ENCODE measurements at places on chromosomes 16 and 17. TPM values are rescaled to one million over a fixed set of nuclear protein-coding genes. Genes with fewer than 3 reads are reported as not detected.
A peak's percentile ranks its signal among the peaks of the same experiment; 100 is the strongest.

Gene BRIP1
- total RNA-seq: 0.80 TPM

Gene FZD2
- total RNA-seq: not detected

Gene ZNF385C
- 0.48 TPM for total RNA-seq

Gene CPHXL2
- not detected for total RNA-seq

Gene TBC1D28
- total RNA-seq: not detected

Gene ARL5C
- not detected for total RNA-seq

Gene CD300LB
- total RNA-seq: not detected

Gene RCVRN
- total RNA-seq: not detected

Gene C17orf67
- not detected for total RNA-seq

Gene G6PC1
- total RNA-seq: 0.32 TPM

Gene NFATC3
- total RNA-seq: 55.4 TPM

GRCh38 chr17:34133350-34133749 lies 121.7 kb upstream of the CCL2 start:
- no peak overlapping the region for H3K27ac ChIP-seq
- H3K27me3 ChIP-seq: no peaks in the 10 kb centered on the region
- H3K4me1 ChIP-seq: no peaks in the 10 kb centered on the region
- DNase-seq: no peak

DNA sequence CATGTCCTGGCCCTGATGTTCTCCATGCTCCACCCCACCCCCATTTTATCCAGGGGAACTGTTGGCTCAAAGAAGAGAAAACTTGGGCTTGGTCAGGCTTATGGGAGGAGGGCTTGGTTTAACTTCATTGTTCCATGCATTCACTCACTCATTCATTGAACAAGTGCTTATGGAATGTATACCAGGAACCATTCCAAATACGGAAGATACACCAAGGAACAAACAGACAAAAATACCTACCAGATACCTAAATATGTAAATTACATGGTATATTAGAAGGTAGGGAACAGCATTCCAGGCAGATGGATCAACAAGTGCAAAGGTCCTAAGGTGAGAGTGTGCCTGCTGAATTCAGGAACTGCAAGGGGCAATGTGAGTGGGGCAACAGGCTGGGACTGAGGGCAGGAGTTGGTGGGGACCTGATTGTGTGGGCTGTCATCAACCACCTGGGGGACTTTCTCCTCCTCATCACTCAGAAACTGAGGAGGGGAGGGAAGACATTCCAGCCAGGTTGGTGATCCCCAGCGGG lies 39.9 kb downstream of the RAI1 start:
- no peak for DNase-seq
- no peaks in the 10 kb centered on the region for H3K27me3 ChIP-seq
- peaks cover 6% of the 10 kb centered on the region for H3K4me1 ChIP-seq
- no peak overlapping the region for H3K27ac ChIP-seq
- H3K4me3 ChIP-seq: no peak overlapping the region
- no peaks in the 10 kb centered on the region for H3K36me3 ChIP-seq

DNA sequence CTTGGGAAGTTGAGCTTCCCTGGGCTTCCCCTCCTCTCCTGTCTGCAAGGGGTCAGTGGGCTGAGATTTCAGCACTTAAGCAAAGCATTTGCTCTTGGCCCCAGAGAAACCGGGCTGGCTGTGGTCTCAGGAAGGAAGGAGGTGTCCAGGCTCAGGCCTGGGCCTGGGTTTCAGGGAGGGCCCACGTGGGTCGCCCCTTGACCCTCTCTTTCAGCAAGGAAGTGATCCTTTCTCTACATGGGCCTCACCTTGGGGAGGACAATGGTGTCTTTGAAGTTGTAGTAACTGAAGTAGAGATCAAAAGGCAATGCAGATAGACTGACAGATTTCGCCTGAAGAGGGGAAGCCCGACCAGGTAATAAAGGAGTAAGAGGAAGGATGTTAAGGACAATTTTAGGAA lies 2.7 kb downstream of the NOD2 start:
- no peak for DNase-seq
- no peaks in the 10 kb centered on the region for H3K27me3 ChIP-seq
- H3K4me3 ChIP-seq: no peak overlapping the region
- H3K36me3 ChIP-seq: no peaks in the 10 kb centered on the region

- DNase-seq: no peak
- H3K36me3 ChIP-seq: no peaks in the 10 kb centered on the region
- no peaks in the 10 kb centered on the region for H3K4me1 ChIP-seq
- H3K27ac ChIP-seq: no peak overlapping the region
Measured at GRCh38 chr17:68969101-68969500, 13.9 kb upstream of the ABCA8 start.

GRCh38 chr17:50274142-50274896 lies at the start of gene TMEM92:
TMEM92 (plus strand) TSS chr17:50274466; CDS start chr17:50274502, 36 bp downstream.
- H3K36me3 ChIP-seq: no peaks in the 10 kb centered on the region
- DNase-seq: peak; percentile 81
- H3K27me3 ChIP-seq: peaks cover 11% of the 10 kb centered on the region

DNA sequence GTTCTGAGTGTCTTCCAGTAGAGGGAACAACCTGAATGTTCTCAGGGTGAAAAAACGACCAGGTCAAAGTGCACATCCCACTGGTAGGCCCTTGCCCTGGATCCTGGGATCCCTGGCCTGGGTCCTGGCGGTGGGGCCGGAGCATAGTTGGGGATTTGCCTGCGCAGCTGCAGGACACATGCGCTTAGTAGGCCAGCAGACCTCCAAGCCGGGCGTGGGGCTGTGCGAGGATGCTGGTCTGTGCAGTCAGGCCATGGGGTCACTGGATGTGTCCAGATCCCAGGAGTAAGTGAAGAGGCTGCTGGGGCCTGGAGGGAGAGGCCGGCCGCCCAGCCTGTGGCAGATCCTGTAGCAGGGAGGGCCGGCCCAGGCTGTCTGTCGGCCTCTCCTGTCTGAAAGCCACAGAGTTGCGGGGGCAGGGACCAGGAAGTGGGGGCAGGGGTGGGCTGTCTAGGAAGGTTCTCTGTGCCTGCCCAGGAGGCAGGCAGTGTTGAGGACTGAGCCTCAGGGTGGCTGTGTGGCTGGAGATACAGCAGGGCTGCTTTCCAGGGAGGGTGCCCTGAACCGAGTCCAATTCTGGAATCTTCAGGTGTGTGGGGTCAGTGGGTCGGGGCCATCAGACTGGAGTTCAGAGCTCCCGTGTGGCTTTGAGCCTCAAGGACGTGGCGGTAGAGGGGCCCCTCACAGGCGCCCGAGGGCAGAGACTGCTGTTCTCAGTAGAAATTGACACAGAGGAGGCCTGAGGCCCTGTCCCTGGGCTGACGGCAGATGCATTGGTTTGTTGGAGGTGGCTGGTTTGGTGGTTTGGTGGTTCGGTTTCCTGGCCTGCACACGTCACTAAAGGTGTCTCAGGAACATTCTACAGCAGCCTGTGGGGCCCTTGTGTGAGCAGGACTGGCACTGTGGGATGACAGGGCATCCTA lies 17.2 kb upstream of the NUDT16L1 start:
- peaks cover 4% of the 10 kb centered on the region for H3K36me3 ChIP-seq
- no peak overlapping the region for H3K4me3 ChIP-seq
- peak overlapping the region; percentile 6 for H3K27ac ChIP-seq
- H3K4me1 ChIP-seq: peaks cover 23% of the 10 kb centered on the region
- peak; percentile 46 for DNase-seq
- H3K27me3 ChIP-seq: no peaks in the 10 kb centered on the region

- H3K4me1 ChIP-seq: peaks cover 5% of the 10 kb centered on the region
- no peak overlapping the region for H3K27ac ChIP-seq
- DNase-seq: no peak
- H3K36me3 ChIP-seq: no peaks in the 10 kb centered on the region
- no peaks in the 10 kb centered on the region for H3K27me3 ChIP-seq
- H3K4me3 ChIP-seq: no peak overlapping the region
Measured at GRCh38 chr17:70078549-70078948, 3.5 kb downstream of the KCNJ16 start.

DNA sequence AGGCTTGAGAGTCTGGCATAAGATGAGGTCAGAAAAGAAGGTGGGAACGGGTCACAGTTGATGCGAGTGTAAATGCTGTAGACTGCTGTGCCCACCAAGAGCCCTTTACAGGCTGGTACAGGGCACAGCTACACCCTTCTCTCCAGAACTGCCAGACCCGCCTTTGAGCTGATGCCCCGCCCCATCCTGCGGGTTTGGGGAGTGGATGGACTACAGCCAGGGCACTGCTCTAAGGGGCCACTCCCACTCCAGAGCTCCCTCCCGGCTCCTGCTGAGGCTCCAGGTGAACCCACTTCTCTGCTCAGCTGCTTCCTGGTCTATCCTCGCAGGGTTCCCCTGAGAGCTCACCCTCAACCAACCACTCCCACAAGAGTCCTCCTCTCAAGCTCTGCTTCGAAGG lies 12.3 kb downstream of the MEIOB start:
- no peak overlapping the region for H3K27ac ChIP-seq
- peaks cover 53% of the 10 kb centered on the region for H3K27me3 ChIP-seq
- peak; percentile 64 for DNase-seq
- H3K36me3 ChIP-seq: no peaks in the 10 kb centered on the region
- H3K4me1 ChIP-seq: no peaks in the 10 kb centered on the region

DNA sequence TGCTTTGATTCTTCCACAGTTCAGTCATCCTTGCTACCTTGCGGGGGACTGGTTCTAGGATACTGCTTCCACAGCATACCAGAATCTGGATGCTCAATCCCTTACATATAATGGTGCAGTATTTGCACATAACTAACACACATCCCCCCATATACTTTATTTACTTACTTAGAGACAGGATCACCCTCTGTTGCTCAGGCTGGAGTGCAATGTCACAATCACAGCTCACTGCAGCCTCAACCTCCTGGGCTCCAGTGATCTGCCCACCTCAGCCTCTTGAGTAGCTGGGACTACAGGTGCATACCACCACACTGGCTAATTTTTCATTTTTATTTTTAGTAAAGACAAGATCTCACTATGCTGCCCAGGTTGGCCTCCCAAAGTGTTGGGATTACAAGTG lies 112.2 kb downstream of the GOSR1 start:
- no peak overlapping the region for H3K27ac ChIP-seq
- no peak for DNase-seq
- no peak overlapping the region for H3K4me3 ChIP-seq
- no peaks in the 10 kb centered on the region for H3K36me3 ChIP-seq
- H3K4me1 ChIP-seq: no peaks in the 10 kb centered on the region

- DNase-seq: no peak
- H3K4me1 ChIP-seq: no peaks in the 10 kb centered on the region
- no peak overlapping the region for H3K4me3 ChIP-seq
- H3K27me3 ChIP-seq: no peaks in the 10 kb centered on the region
Measured at GRCh38 chr17:57645950-57646665, 99.0 kb downstream of the CCDC182 start.

DNA sequence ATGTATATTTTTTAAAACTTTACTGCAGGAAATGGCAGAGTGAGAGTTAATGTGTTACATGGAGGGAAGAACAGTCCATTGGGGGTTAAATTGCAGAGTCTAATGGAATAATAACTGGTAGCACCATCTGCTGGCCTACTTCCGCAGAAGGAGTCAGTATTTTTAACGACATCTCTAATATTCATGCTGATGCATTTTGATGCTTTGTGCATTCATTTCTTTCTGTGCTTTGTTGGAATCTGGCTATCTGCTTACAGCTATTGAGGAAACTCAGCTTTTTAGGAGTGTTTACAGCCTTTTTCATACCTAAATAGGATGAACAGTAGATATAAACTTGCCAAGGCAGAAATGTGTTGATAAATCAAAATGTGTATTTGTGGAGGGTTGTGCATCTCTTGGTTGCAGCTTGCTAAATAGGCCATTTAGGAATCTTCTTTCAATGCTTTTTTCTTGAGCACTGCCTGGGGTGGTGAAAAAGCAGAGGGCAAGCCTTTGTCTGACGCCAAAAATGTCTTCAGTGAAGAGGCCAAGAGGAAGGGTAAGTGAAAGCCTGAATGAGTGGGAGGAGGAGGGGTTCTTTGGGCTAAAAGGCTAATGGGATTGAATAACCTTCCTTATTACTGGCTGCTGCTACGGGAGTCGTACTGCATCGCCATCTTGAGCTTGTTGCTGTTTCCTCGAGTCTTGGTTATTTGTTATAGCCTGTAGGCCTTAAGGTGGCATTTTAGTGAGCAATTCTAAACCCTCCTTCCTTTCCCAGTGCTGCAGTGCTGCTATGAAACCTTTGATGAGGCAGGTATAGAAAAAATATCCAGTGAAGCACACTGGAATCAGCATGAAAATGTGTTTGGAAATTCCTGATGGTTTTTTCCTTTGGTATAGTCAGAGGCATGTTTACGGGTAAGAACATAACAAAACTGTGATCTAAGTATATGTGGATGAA lies 153.3 kb downstream of the CHD9 start:
- DNase-seq: peak; percentile 32
- H3K36me3 ChIP-seq: no peaks in the 10 kb centered on the region
- H3K4me1 ChIP-seq: peaks cover 8% of the 10 kb centered on the region
- no peaks in the 10 kb centered on the region for H3K27me3 ChIP-seq
- H3K27ac ChIP-seq: peak overlapping the region; percentile 86
